ENCODE measurements at places on chromosomes 4 and X. TPM values are rescaled to one million over a fixed set of nuclear protein-coding genes. Genes with fewer than 3 reads are reported as not detected.
A peak's percentile ranks its signal among the peaks of the same experiment; 100 is the strongest.

GRCh38 chr4:147287588-147287890 is 193.4 kb upstream of the EDNRA start:
- DNase-seq = no peak

DNA sequence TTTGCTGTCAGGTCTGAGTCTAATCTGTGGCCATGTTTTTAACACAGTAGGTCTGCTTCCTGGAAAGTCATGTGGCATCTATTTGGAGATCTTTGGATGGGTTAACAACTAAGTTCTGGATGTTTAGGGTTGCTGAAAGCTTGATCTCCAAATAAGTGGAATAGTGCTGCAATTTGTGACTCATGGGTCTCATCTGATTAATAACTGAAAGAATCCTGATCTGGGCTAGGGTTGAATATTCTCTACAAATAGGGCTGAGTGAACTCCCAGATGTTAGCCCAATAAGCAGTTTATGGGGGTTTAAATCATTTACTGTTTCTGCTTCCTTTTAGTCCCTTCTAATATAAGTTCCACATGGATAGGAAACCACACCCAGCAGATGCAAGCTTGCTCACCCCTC is 23.1 kb downstream of the CT47C1 start:
- DNase-seq = no peak

DNA sequence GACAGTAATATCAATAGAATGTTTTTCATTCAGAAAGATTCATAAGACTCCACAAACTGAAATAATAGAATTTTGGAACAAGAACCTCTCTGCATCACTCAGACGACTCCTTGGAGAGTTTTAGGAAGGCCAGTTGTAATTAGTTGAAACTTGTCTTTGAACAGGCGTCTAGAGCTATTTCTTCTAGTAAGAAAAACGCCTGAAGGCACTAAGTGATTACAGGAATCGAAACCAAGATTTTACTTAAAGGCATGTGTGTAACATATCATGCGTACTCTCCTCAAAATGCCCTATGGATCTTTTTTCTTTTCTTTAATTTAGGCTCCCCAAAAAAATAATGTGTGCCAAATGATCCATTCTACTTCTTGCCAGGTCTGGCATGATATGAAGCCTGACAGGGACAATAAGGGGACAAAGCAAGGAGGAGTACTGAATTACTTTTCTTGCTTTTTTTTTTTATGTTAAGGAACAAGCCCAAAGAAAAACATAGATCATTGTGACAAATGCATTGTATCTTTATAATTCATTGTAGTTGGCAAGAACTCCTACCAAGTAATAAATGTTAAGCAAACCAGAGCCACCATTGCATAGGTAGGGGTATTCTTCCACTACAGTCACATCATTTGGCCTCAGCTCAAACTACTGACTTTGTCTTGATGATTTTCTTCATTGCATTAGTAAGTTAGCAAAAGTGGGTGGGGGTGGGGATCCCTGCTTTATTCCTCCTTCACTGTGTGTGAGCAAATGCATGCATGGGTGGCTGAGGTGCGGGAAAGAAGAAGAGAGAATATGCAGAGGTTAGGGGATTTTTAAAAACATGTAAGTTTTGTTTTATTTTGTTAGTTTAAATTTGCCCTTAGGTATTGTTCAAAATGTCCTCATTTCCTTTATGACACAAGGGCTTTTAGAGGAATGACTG is 79.9 kb upstream of the ATOH1 start:
- no peak for DNase-seq

DNA sequence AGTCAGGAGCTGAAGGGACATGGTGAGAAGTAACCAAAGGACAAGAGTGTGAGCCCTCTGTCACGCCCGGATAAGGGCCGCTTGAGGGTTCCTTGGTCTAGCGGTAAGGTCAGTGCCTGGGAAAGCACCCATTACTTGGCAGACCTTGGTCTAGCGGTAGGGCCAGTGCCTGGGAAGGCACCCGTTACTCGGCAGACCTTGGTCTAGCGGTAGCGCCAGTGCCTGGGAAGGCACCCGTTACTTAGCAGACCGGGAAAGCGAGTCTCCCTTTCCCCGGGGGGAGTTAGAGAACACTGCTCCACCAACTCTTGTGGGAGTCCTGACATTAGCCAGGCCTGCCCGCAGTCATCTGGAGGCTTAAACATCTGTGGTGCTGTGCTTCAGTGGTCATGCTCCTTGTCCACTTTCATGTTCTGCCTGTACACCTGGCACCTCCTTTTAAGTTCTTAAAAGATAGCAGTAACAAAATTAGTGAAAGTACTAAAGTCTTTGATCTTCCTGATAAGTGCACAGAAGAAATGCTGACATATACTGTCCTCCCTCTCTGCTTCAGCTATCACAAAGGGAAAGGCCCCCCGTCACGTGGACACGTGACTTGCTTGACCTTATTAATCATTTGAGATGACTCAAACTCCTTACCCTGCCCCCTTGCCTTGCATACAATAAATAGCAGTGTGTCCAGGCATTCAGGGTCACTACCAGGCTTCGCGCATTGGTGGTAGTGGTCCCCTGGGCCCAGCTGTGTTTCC is 9.3 kb upstream of the SEC24B start:
- DNase-seq = peak; percentile 7

GRCh38 chr4:150828159-150828558 is 186.9 kb downstream of the LRBA start:
- no peak for DNase-seq

DNA sequence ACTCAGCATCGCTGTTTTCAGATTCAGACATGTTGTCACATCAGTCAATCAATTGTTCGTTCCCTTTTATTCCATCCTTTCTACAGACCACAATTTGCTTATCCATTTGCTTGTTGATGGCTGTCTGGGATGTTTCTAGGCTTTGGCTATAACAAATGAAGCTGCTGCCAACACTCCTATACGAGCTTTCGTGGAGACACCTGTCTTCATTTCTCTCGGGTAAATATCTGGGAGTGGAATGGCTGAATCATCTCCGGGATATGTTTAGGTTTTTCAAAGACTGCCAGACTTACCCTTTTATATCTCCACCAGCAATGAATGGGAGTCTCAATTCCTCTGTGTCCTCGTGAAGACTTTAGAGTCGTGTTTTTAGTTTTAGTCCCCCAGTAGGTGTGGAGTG is 118.9 kb downstream of the SORCS2 start:
- no peak for DNase-seq

- no peak for DNase-seq
Measured at GRCh38 chr4:151629097-151629783, 131.6 kb downstream of the GATB start.

GRCh38 chr4:173287486-173287885 is 46.7 kb downstream of the HMGB2 start:
- no peak for DNase-seq

- DNase-seq = no peak
Measured at GRCh38 chrX:135437867-135438733, 16.4 kb downstream of the SMIM10L2A start.

DNA sequence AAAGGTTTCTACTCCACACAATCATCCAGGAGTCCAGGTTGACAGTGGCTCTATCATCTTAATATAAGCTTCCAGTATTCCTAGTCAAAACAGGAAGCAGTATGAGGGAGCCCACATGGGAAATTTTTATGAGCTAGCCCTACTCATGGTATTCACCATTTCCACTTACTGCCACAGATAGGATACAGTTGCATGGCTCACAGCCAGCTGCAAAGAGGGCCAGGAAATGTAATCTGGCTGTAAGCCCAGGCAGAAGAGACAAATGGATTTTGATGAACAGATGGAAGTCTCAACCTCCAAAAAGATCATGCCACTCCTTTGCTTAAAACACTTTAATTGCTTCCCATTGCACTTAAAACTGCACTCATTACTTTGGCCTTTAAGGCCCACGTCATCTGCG is 150.6 kb downstream of the ADAMTS3 start:
- peak; percentile 7 for DNase-seq

DNA sequence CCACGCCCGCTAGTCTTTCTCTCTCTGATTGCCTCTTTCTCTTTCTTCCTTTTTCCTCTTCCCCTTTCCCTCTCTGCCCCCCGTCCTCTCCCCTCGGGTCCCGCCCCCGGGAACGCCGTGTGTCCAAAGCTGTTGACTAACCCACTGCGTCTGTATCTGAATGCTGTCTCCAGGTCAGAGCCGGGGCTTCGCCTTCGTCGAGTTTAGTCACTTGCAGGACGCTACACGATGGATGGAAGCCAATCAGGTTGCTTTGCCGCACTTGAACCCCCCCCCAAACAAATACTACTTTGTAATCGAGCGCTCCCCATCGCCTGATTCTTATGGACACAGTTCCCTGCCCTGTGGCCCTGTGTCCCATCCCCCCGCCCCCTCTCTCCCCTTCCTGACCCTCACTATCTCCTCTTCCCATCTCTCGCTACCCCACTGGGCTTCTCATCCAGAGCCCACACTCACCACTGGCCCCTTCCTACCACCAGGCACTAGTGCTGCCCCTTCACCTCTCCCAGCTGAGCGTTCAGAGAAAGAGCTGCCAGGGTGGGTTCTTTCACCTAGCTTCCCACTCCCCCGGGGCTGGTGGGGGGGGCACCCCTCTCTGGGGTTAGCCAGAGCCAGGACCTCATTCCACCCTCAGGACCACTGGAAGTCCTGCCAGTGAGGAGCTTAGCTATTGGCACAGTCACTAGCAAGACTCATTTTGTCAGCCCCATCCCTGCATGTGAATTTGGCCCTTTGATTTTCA is 18.6 kb upstream of the UBA1 start:
- no peak for DNase-seq

- no peak for DNase-seq
Measured at GRCh38 chrX:42752730-42753129, 25.2 kb downstream of the PPP1R2C start.

- peak; percentile 2 for DNase-seq
Measured at GRCh38 chr4:35934320-35934981, 309.9 kb downstream of the ARAP2 start.

DNA sequence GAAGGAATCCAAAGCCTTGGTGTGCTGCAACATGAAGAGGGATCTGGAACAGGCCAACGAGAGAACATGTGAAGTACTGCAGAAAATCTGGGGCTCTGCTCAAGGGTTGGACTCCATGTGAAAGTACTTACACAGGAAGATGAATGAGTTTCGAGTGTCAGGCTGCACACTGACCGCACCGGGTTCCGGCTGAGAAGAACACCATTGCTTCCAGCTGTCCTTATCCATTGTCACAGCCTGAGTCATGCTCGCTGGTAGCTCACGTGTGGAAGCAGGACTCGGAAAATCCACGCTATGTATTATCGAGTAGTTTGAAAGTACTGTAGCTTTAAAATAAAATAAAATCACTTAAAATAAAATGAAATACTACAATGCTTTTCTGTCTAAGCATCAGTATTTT is 50.4 kb upstream of the TBL1X start:
- DNase-seq = no peak

DNA sequence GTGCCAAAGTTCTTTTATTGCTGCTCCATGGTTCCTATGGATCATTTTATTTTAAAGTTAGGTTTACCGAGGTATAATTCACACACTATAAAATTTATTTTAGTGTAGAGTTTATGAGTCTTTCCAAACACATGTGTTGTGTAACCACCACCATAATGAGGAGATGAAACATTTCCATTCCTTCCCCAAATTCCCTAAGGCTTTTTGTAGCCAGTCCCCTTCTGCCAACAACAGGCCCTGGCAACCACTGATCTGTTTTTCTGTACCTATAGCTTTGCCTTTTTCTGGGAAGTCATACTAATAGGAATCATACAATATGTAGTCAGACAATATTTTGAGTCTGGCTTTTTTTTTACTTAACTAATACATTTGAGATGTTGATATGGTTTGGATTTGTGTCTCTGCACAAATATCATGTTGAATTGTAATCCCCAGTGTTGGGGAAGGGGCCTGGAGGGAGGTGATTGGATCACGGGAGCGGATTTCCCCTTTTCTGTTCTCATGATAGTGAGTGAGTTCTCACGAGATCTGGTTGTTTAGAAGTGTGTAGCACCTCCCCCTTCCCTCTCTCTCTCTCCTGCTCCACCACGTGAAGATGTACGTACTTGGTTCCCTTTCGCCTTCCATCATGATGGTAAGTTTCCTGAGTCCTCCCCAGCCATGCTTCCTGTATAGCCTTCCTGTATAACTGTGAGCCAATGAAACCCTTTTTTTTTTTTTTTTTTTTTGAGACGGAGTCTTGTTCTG is 59.6 kb upstream of the DHX15 start:
- DNase-seq = no peak

GRCh38 chr4:167032871-167033270 is 201.4 kb downstream of the SPOCK3 start:
- DNase-seq = no peak

GRCh38 chrX:786441-786881 is 155.9 kb downstream of the SHOX start:
- no peak for DNase-seq

DNA sequence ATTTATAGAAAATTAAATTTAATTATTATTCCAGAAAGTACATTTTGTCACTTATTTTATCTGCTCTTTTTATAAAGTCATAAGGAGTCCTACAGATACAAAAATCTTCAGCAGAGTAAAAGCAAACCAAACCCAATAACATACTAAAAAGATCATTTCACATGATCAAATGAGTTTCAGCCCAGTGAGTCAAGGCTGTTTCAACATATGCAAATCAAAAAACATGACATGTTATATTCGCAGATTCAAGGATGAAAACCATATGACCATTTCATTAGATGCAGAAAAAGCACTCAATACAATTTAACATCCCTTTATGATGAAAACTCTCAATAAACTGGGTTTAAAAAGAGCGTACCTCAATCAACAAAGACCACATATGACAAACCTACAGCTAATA is 214.3 kb downstream of the FAT4 start:
- DNase-seq = no peak

DNA sequence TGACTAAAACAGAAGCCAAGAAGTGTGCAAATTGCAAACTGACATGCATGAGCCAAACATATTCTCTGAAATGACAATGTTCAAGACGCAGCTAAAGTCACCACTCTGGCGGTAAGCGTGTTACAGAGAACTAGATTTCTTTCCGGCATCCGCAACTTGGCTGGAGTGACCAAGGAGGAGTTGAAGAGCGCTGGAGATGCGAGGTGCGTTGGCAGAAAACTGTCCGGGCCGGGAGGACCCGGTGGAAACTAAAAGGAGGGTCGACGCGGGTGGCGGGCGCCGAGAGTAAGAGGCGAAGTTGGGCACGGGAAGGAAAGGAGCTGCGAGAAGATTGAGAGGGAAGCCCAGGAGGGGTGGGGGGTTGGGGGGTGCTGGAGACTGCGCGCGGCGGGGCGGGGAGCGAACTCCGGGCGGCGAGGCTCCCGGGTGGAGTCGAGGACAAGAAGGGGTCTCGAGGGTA is 807 bp downstream of the SEL1L3 start:
- peak; percentile 62 for DNase-seq

GRCh38 chr4:83832110-83832825 is 296.4 kb downstream of the GPAT3 start:
- no peak for DNase-seq

GRCh38 chrX:39619182-39620009 is 478.4 kb downstream of the BCOR start:
- peak; percentile 23 for DNase-seq

The RPS6KA3 gene
- polyA plus RNA-seq = 43.2 TPM

The ARHGEF38 gene
- 10.7 TPM for polyA plus RNA-seq

The GYPB gene
- polyA plus RNA-seq = 3.4 TPM

The AGTR2 gene
- 3.3 TPM for polyA plus RNA-seq

The UGT2B10 gene
- polyA plus RNA-seq = 0.25 TPM

The FAM193A gene
- 20.4 TPM for polyA plus RNA-seq

The GAGE12J gene
- not detected for polyA plus RNA-seq

The PRDM5 gene
- 14.7 TPM for polyA plus RNA-seq

The SULT1B1 gene
- 118 TPM for polyA plus RNA-seq

The HMGN5 gene
- polyA plus RNA-seq = 20.3 TPM

The SUPT20HL1 gene
- polyA plus RNA-seq = 0.10 TPM

The DIPK2B gene
- polyA plus RNA-seq = 6.3 TPM

The CLRN2 gene
- not detected for polyA plus RNA-seq

The FGFBP2 gene
- polyA plus RNA-seq = 0.39 TPM

Data from large intestine (tissue), 12 donors.